Stimulated activated CD4-positive, alpha-beta T cell treated with anti-CD3 and anti-CD28 coated beads, Interleukin-2, amount 100 ng/mL, for 48 hours (primary cell): ENCODE measurements at places on chromosomes 12 and 14.
A peak's percentile ranks its signal among the peaks of the same experiment; 100 is the strongest.

DNA sequence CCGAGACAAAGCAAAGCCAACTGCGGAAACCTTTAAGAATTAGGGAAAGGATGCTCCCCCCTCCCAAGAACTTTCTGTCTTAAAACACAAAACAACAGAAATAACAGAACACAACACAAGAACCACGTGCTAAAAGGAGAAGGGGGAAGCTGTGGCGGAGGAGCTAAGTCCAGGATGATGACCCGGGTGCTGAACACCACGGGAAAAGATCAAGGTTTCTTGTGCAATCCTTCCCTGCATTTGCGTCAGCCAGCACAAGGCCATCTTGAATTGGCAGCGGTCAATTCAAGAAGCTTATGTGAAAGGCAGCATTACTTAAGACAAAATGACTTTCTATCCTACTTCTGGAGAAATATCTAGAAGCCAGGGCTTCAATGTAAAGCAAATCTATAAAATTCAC lies 11.0 kb upstream of the CREBL2 start:
- no peak for DNase-seq

- no peak for DNase-seq
These were observed 232.1 kb downstream of the FOXN3 start for GRCh38 chr14:89184952-89185351.

- DNase-seq, result no peak
These were observed 65.9 kb upstream of the ARHGAP5 start for GRCh38 chr14:32011225-32011624.

DNA sequence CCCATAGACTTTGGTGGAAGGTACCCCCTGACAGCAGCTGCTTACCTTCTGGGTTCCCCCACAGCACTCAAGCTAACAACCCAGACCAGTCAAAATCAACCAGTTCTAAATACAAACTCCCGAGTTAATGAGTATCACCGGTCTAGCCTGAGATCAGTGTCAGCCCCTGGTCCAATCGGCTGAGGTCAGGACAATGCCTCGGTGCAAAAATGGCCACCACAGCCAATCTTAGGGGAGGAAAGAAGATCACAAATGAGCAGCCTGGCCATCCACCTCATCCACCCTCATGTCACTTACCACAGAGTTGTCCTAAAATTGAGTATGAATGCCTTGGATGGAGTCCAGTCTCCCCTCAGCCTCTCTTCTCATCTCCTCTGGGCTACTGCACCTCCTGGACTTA lies 128.5 kb downstream of the PHETA1 start:
- DNase-seq, result no peak

GRCh38 chr12:26800347-26800746 lies 32.6 kb downstream of the ITPR2 start:
- DNase-seq, result no peak

DNA sequence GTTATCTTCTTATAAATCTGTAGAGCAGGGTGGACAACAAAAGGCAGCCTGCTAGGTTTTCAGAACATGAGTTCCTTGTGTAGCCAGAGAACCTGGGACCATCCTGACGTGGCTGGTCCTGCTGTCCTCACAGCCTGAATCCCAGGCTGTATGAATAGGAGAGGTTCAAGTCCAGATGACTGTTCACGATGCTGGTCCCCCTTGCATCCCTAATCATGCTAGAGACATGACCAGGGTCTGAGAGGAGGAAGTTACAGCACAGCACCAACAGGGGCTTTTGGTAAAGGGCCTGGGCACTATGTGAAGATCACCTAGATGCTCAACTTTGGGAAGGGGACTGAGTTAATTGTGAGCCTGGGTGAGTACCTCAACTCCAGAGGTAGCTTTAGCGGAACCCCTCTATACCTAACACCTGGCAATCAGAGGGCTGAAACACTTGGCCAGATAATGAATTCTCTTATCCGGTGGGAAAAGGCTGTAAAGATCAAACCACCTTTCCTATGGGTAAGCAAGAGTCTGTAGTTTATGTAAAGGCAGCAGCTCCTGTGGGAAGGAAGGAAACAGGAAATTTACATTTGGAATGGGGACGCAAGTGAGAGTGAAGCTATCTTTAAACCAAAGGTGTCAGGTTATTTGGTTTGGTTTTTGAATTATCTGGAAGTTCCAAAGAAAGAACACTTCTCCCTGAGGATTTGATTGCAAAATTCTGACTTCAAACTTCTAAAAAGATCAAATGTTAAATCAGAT lies 112.8 kb downstream of the DAD1 start:
- no peak for DNase-seq

GRCh38 chr12:108618079-108618952 lies 15.4 kb downstream of the SELPLG start:
- peak; percentile 74 for DNase-seq

DNA sequence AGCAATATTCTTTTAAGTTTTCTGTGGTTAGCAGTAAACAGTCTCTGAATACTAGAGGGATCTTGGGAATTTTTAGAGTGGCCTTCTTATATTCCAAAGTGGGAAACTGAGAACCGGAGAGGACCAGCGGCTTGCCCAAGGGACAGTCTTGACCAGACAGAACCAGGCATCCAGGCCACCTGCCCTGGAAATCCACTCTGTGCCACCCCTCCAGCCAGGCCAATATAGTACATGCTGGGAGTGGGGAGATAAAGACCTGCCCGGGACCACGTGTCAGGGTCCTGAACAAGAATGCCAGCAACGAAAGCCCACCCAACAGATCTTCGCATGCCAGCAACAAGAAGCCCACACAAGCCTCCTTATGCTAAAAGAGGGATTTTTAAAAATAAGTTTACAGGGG lies 49.4 kb upstream of the RIN3 start:
- no peak for DNase-seq
